RWPE2 (cell line): ENCODE measurements at places on chromosomes 7 and 10.

GRCh38 chr10:110410329-110411046 lies 87.2 kb upstream of the DUSP5 start:
- peak; percentile 96 for DNase-seq

GRCh38 chr7:105799006-105799405 lies 77.4 kb downstream of the ATXN7L1 start:
- DNase-seq = no peak

DNA sequence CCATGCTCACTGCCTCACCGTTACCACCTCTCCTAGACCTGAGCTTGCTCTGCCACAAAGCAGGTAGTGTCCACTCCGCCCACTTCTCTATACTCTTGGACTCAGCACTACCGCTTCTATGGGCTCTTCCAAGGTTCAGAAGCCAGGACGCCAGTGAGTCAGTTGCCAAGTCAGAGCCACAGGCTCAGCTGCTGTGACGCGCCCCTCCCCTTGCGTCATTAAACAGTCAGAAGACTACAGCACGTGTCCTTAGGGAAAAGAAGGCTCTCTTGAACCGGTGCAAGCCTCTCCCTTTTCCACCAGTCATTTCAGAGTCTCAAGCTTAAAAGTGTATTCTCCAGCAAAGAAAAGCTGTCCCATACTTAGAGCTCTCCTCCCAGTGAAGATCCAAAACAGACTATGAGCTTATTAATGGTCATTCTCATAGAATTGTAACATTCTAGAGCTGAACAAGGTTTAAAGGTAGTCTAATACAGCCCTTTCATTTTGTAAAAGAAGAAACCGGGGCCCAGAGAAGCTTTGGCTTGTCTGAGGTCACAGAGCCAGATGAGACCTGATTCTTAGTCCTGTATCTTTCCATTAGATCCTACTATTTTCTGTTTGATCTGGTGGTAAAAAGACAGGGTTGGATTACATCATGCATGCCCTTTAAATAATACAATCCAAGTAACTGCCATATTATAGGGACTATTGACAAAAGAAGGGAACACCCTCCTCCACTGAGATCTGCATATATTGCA lies 40.9 kb upstream of the MET start:
- peak; percentile 85 for DNase-seq

GRCh38 chr7:90961037-90961725 lies 303.1 kb upstream of the FZD1 start:
- DNase-seq = no peak

DNA sequence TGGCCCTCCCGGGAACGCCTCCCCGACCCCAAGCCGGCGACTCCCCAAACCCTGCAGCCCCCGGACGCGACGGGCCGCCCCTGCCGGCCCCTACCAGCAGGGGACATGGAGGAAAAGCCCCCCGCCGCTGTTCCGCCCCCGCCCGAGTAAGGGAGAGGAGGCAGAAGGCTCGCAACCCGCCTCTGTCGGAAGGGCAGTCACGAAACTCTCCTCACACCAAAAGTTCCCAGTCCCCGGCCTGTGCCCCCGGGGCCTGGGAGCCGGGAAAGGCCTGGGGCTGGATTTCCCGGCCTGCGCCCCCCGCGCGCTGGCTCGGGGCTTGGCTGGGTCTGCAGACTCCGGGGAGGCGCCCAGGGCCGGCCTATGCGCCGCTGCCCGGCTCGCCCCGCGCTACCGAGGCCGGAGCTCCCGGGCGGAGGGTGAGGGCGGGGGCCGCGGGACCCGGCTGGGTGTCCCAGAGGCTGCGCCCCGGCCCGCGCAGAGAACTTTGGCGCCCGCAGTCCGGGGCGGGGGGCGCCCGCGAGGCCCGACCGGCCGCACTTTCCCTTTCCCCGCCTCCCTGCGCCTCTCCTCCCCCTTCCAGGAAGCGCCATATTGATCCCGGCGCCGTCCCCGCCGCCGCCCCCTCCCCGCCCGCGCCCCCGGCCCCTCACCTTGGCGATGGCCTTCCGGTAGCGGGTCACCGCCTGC lies 728 bp downstream of the PARD3 start:
- no peak for DNase-seq

- DNase-seq = no peak
Measured at GRCh38 chr7:19368491-19368925, 223.3 kb upstream of the FERD3L start.

- no peak for DNase-seq
Measured at GRCh38 chr10:81367132-81367531, 507.9 kb upstream of the NRG3 start.

DNA sequence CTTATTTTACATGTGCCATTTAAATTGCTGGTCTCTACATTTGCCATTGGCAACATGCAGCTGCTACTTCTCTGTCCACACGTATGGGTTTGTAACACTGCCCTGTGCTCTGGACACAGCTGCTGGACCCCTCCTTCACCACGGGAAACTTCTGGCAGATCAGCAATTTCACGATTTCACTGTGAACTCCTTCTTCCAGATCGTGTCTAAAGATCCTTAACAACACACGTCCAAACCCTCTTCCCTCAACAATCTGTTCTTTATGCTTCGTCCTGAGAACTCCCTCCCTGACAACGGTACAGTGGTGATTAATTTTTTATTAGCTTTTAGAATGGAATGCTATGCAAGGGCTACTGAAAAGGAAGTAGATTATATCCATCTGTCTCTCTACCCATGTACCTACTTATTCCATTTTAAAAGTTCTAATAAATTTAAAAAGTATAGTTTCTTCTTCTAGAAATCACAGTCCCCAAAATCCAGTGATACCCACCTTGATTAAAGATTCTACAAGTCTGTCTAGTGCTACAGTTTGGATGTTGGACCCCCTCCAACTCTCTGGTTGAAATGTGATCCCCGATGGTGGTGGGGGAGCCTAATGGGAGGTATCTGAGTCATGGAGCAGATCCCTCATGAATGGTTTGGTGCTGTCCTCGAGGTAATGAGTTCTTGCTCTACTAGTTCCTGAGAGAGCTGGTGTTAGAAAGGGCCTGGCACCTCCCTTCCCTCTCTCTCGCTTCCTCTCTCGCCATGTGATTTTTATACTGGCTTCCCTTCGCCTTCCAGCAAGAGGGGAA lies 81.0 kb downstream of the KIAA1549 start:
- DNase-seq = no peak

DNA sequence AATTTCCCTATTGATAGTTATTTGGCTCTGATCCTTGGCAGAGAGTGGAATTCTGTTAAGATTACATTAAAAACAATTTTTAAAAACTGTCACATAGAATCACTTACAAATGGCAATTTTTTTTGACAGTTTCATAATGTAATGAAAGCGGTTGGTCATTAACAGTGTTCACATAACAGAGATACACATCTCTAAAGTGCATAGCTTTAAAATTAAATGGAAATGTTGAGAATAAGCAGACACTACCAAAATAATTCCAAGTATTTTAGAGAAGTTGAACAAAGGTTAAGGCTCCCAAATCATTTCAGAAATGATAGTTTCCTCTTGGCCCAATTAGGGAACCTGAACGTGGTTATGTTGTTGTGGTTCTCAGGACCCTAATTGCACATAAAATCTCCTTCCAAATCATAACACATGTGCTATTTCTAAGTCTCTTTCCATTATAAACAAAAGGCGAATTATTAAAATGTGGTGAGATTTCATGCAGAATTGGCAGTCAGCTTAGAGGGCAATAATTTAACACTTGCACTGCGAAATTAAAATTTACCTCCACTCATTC lies 528.9 kb upstream of the FZD8 start:
- DNase-seq = no peak

GRCh38 chr7:20238754-20239324 lies 21.7 kb upstream of the MACC1 start:
- no peak for DNase-seq

DNA sequence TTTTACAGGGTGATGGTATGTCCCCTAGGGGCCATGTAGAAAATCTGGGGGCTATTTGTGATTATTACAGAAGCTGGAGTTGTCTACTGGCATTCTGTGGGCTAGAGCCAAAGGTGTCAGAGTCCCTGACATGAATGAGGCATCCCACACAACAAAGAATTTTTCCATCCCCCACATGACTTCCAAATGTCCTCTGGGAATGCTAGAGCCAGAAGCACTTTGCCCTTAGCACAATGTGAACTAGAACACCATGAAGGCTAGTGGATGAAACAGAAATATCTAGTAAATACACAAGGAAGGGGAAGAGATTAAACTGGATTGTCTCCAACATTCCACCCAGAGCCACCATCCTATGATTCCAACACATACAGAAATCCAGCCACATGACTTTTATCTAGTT lies 46.9 kb downstream of the FAM13C start:
- DNase-seq = no peak

DNA sequence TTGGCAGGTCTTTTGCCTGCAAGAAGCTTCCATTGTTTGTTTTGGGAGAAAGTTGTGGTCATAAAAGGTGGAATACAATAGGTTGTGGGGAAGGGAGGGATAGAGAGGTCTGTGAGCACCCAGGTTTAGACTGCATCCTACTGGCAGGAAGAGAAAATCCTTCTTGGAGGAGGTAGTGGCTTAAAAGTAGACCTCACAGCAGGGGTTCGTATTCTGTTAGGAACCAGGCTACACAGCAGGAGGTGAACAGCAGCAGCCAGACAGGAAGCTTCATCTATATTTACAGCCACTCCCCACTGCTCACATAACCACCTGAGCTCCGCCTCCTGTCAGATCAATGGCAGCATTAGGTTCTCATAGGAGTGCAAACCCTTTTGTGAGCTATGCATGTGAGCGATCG lies 245.3 kb downstream of the NSUN6 start:
- DNase-seq = no peak

DNA sequence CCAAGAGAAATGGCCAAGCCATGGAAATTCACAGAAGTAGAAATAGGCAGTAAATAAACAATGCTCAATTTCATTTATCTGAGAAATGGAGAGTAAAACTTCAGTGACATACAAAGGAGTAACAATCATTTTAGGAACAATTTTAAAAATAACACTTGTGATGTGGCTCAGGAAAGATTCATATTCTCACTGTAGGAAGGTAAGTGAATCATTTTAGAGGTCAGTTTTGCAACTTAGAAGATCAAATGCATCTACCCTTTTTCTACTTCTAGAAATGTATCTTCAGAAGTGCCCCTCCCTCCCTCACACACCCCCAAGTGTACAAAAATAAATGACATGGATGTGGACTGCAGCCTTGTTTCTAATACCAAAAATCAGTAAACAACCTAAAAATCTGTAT lies 78.3 kb downstream of the ALOX5 start:
- DNase-seq = no peak

GRCh38 chr7:77320714-77321113 lies 95.4 kb downstream of the GSAP start:
- DNase-seq = no peak

DNA sequence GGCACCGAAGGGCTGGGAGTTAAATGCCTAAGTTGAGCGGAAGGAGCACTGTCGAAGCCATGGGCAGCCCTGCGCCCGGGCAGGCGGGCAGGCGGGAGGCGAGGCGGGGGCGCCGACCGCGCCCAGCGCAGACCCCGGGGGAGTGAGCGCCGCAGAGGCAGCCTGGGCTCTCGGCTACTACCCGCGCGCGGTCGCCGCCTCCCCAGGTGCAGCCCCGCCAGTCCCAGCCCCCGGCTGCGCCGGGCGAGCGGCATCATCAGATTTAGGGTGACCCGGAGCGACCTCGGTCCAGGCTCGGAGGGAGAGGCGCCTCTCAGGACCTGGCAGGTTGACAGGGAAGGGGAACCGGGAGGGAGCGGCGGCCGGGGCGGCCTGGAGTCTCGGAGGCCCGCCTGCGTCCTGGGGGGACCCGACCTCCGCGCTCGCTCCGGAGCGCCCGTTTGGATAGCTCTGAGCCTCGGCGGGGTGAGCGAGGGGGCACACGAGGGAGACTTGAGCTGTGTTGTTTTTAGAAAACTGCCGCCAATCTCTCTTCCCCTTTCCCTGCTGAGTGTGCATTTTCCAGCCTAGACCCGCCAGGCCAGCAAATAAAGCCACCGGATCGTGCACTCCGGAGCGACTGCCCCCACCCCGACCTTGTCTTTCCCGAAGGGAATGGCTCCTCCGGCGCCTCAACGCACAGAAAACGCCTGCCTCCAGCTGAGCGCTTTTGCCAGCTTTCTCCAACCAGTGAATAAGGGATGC lies 2.3 kb upstream of the NRP1 start:
- peak; percentile 61 for DNase-seq

DNA sequence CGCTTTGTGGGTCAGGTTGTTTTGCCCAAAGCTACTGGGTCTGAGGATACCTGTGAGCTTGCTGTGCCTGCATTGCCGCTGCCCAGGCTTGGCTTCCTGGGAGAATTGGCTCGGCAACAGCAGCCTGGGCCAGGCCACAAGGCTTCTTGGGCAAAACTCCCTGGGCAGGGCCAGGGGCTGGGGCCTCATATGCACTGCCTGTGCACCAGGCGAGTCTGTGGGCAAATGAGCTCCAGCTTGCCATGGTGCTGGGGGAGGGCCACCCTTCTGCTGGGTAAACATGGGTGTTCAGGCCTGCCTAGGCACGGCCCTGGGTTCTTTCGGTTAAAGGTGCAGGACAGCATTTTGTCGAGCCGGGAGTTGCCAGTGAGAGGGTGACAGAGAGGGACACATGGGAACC lies 19.4 kb downstream of the ZMIZ1 start:
- DNase-seq = no peak

- no peak for DNase-seq
Measured at GRCh38 chr10:115084277-115084850, 8.8 kb upstream of the ATRNL1 start.
